ENCODE measurements at places on chromosomes 16 and 17.

GRCh38 chr17:57603978-57604377 is 141.1 kb downstream of the CCDC182 start:
- peak; percentile 78 for DNase-seq

DNA sequence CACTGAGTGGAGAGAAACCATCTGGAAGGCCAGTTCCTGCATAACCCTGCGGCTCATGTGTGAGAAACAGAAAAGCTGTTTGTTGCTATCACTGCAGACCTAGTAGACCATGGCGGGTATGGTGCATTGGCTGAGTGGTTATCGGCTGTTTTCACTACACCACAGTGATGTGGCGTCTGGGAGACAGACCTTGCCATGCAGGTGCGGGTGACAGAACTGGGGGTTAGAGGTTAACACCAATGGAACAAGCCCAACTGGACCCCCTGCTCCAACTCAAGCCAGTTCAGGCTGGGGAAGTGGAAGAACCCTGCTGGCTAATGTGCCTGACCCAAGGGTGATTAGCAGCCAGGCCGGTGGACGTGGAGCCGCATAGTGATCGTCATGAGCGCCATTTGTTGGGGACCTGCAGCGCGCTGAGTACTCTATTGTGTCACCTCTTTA is 91.9 kb downstream of the IRF8 start:
- DNase-seq: no peak

DNA sequence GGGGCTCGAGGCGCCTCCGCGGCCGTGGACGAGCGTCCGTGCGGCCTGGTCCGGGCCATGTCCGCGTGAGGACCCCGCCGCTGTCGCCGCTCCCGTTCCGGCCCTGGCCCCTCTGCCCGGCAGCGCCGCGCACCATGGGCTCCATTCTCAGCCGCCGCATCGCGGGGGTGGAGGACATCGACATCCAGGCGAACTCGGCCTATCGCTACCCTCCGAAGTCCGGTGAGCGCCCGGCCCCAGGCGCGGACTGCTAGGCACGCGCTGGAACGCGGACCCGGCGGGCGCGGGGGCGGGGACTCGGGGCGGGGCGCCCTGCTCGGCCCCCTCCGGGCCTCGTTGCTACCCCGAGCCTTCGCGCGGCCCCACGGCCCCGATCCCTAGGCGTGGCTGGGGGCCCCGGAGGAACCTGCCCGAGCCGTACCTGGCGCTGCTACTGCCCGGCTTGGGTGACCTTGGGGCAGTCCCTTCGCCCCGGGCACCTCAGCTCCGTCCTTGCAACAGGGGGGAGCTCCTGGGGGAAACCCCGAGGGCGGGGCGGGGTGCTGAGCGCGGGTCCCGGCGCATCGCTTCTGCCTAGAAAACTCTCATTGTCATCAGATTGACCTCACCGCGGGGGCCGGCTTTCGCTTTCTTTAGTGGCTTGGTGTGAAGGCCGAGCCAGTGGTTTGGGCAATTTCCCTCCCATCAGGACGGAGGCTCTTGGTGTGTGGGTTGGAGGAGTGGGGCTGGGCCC is 367 bp downstream of the MGRN1 start:
- DNase-seq: peak; percentile 96

GRCh38 chr16:83356266-83356665 is 451.5 kb upstream of the HSBP1 start:
- peak; percentile 41 for DNase-seq

Measured in suppressor macrophage treated with lipopolysaccharide for 1 hour (primary cell).